T-cell (primary cell): ENCODE measurements at places on chromosomes 4 and X.

GRCh38 chr4:13983189-13983790, 355.8 kb upstream of the BOD1L1 start:
- no peak for DNase-seq

GRCh38 chrX:130654409-130654950, 248.5 kb downstream of the ENOX2 start:
- DNase-seq = no peak

DNA sequence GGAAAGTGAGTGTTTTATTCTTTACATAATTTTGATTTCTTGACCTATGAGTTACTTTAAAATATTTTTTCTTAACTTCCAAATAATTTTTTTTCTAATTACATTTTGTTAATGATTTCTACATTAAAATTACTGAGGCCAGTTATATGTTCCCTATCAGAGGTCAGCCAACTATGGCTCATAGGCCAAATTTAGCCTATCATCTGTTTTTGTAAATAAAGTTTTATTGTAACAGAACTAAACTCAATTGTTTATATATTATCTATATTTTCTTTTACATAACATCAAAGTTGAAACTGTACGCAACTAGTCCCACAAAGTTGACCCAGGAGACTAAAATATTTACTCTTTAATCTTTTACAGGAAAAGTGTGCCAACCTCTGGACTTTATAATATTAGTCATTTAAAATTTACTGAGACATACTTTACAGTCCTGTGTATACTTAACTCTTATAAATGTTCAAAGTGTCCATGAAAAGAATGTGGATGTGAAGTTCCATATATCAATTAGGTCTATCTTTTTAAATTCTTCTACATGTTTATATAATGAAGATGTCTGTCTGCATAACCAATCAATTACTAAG, 26.2 kb downstream of the ASB5 start:
- no peak for DNase-seq

- no peak for DNase-seq
Observed at GRCh38 chr4:81211956-81212355, 3.1 kb downstream of the PRKG2 start.

GRCh38 chr4:184250795-184251669, 33.4 kb upstream of the ENPP6 start:
- DNase-seq = no peak

- DNase-seq = no peak
Observed at GRCh38 chr4:44100456-44100855, 348.2 kb downstream of the KCTD8 start.

GRCh38 chrX:28609917-28610613, 22.8 kb downstream of the IL1RAPL1 start:
- no peak for DNase-seq

DNA sequence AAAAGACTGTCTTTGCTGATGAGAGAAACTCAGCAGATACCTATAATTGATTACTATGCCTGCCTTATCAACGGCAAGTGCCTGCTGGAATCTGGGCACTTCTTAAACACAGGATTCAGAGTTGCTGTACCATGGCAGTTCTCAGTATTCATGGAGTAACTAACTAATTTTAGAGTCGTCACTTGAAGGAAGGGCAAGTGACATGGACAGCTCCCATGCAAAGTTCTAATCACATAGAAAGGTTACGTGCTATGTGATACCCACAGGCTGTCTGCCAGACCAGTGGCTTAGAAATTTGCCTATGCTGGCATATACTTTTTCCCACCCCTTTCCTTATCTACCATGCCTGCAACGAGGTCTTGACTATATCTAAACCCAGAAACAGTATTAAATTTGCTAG, 931.1 kb upstream of the TENM3 start:
- DNase-seq = no peak

DNA sequence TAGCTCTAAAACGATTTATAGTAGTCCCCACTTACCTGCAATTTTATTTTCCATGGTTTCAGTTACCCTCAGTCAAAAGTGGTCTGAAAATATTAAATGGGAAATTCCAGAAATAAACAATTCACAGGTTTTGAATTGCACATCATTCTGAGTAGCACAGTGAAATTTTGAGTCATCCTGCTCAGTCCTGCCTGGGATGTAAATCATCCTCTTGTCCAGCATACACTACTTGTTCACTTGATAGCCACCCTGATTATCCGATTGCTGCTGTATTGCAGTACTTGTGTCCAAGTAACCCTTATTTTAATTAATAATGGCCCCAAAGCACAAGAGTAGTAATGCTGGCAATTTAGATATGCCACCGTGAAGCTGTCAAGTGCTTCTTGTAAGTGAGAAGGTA, 23.5 kb upstream of the BDH2 start:
- no peak for DNase-seq

DNA sequence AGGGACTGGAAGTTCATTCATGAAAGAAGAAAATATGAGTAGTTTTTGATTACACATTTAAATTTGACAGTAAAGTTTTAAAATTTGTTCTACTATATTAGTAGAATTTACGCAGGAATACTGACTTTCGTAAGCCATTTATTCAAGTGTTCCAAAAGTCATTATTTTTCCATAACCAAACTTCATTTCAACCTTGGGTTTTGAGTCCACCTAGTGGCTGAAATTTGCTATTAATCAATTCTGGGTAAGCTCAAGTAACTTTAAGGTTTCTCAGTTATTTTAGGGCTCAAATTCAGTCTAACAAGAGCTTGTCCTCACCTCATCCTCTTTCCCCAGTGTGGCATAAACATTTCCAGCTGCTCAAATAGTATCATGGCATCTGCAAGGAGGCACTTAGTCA, 175.4 kb downstream of the SH3BGRL start:
- no peak for DNase-seq

GRCh38 chr4:104575278-104575677, 80.6 kb upstream of the CXXC4 start:
- no peak for DNase-seq
